ENCODE measurements at places on chromosomes 16 and 17.

DNA sequence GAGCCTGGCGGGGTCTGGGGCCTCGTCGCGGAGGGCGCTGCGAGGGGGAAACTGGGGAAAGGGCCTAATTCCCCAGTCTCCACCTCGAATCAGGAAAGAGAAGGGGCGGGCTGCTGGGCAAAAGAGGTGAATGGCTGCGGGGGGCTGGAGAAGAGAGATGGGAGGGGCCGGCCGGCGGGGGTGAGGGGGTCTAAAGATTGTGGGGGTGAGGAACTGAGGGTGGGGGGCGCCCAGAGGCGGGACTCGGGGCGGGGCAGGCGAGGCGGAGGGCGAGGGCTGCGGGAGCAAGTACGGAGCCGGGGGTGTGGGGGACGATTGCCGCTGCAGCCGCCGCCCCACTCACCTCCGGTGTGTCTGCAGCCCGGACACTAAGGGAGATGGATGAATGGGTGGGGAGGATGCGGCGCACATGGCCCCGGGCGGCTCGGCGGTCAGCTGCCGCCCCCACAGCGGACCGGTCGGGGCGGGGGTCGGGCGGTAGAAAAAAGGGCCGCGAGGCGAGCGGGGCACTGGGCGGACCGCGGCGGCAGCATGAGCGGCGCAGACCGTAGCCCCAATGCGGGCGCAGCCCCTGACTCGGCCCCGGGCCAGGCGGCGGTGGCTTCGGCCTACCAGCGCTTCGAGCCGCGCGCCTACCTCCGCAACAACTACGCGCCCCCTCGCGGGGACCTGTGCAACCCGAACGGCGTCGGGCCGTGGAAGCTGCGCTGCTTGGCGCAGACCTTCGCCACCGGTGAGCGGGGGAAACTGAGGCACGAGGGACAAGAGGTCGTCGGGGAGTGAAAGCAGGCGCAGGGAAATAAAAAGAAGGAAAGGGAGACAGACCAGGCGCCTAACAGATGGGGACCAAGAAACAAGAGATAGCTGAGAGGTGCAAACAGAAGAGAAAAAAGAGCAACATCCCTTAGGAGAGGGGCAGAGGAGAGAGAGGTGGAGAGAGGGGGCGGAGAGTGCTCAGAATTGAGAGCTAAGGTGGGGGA is at the start of gene PNMT:
Gene PNMT (plus strand): TSS at position 509 of the 980 bp plus-strand sequence. CDS start 23 bp downstream, at position 532.
- peak; percentile 42 for DNase-seq

DNA sequence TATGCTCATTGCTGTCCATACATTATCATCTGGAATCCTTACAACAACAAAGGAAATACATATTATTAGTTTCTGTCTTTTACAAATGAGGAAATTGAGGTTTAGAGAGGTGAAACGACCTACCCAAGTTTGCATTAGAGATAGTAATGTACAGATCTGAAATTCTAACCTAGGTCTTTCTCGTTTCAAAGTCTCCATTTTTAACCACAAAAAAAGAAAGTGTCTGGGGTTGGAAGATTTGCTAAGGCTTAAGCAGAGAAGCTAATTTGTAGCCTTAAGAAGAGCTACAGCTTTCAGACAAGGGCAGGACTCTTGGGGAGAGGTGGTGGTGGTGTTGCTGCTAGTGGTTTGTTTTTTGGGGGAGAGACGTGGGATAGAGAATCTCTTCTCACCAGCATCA is 19.2 kb downstream of the CIITA start:
- DNase-seq = no peak

GRCh38 chr17:81161972-81162371 is 3.3 kb upstream of the PVALEF start:
- DNase-seq = no peak

- DNase-seq = no peak
These were observed 7.9 kb downstream of the ESRP2 start for GRCh38 chr16:68227850-68228553.

DNA sequence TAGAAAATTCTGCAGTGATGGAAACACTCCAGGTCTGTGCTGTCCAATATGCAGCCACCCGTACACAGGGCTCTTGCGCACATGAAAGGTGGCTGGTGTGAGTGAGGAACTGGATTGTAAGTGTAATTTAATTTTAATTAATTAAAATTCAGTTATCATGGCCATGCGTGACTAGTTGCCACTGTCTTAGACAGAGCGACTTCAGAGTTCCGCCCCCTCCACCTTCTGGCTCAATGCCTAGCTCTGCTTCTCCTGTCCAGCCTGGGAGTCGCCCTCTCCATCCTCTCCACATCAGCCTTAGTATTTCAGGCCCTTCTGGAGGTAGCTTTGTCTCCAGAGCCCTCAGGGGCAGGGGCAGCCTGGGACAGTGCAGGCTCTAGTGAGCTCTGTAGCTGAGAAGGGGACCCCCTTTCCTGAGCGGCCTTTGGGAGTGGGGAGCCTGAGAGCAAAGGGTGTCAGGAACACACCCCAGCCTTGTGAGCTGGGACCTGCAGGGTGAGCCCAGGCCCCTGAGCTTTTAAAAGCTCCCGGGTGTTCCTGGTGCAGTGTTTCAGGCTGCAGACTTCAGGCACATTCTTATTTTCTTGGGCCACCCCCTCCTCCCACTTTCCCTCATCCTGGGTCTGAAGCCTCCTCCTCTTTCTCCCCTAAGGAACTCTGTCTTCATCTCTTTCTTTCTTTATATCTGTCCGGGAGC is 99.4 kb downstream of the IRF8 start:
- DNase-seq = no peak

DNA sequence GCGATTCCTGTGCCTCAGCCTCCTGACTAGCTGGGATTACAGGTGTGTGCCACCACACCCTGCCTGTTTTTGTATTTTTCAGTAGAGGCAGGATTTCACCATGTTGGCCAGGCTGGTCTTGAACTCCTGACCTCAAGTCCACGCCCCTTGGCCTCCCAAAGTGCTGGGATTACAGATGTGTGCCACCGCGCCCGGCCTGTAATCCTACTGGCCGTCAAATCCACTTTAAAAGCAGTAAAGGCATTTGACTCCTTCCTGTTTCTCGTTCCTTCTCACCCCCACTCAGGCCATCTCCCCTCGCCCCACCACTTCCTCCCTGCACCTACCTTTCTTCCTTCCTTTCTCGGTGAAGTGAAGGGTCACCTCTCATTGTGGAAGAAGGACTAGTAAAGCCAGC is 69.4 kb upstream of the CREBBP start:
- no peak for DNase-seq

DNA sequence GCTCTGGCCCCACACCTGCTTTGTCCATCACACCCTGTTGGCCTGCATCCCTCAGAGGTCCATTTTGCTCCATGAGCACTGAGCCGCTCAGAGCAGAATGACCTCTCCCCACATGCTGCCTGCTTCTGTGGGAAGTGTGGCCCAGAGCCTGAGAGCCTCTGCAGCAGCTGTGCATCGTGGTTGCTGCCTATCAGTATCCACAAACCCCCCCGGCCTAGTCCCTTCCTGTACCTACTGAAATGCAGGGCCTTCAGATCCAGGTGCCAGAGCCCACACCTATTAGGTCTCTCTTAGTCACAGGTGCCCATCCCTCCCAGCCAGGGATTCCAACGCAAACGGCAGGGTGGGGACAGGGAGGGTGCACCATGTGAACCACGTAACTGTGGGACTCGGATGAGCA is 16.6 kb upstream of the TRPV3 start:
- no peak for DNase-seq

DNA sequence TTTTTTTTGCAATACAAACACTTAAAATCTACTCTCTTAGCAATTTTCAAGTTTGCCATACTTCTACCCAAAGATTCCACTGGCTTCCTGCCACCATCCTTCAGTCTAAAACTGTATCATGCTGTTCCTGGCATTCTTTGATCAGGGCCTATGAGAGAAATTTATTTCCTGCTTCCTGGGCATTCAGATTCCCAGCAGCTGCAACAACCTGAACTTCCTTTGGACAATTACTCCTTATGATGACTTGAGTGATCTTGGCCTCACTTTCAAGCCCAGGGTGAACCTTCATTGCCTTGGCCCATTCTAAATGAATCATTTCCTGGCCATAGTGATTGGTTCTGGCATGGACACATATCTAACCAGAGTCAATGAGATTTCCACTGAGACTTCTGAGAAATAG is 18.0 kb upstream of the MON1B start:
- DNase-seq = no peak

DNA sequence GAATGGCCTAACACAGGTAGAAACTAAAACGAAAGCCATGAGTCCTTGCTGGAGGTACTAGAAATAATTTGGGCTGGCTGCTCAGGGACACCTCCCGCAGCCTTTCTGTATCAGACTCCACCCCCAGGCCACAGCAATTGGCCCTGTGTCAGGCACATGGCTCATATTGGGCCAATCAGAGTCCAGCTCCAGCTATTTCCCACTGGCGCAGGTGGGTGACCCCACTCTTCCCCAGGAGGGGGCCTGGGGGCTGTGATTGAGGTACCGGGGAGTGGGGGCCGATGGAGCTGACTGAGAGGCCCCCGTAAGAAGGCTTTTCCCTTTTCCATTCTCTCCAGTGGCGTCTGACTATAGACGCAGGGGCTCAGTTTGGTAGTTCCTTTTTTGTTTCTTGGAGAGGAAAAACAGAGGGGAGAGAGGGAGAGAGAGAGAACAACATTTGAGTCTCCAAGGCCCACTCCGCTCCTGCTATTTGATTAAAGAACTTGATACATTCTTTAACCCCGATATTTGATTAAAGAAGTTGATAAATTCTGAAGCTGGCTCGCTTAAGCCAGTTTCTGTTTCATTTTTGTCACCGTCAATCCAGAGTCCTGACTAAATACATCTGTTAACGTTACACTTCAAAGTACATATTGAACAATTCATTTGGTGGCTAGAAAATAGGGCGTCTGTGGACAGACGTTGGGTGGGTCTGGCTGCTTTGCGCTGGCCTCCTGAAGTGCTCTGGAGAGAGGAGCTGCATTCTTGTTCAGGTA is 26.3 kb downstream of the FOXL1 start:
- no peak for DNase-seq

GRCh38 chr17:35553310-35553709 is 7.3 kb downstream of the SLFN14 start:
- no peak for DNase-seq

DNA sequence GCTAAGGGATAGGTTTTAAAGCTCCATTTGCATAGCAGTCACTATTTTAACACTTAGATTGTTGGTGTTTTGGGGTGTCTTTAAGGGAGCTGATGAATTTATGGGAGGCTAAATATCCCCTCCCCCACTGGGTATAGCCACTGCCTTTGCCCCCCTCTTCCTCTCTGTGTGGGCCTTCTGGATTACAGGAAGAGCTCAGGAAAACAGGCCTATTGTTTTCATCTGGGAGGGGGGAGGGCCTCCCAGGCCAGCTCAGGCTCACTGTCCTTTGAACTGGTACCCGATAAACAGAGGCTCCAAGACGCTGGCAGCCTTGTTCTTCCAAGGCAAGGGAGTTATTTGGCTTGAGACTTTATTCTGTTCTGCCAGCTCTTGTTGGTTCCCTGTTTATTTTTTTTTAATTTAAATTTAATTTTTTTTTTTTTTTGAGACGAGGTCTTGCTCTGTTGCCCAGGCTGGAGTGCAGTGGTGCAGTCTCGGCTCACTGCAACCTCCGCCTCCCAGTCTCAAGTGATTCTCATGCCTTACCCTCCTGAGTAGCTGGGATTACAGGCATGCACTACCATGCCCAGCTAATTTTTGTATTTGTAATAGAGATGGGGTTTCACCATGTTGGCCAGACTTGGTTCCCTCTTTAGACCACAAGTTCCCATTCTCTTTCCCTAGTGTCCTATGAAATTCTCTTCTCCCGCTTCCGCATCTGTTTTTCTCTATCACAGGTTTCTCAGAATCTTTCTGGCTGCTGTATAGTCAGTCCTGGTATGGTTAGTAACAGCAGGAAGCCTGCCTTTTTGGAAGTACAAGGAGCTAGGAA is 25.1 kb downstream of the MINK1 start:
- DNase-seq = no peak

- DNase-seq = no peak
These were observed 130.8 kb downstream of the PMP22 start for GRCh38 chr17:15134363-15134762.

DNA sequence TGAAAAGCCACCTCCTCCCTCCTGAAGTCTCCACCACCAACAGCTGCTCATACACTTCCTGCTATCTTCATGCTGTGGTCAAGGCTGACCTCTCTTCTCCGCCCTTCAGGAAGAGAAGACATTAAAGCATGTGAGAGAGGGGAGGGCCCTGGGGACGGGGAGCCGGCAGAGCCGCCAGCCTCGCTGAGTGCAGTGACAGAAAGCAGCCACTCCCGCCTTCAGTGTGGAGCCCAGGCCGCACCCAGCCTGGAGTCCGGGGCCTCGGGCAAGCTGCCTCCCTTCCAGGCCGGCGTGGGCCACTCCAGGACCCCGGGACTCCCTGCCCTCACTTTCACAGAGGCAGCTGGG is 94.7 kb upstream of the TNRC6C start:
- DNase-seq = peak; percentile 45

- DNase-seq = no peak
These were observed 15.5 kb downstream of the MPO start for GRCh38 chr17:58265271-58265670.

- DNase-seq = no peak
These were observed 83.9 kb upstream of the CIBAR2 start for GRCh38 chr16:85195900-85196772.

DNA sequence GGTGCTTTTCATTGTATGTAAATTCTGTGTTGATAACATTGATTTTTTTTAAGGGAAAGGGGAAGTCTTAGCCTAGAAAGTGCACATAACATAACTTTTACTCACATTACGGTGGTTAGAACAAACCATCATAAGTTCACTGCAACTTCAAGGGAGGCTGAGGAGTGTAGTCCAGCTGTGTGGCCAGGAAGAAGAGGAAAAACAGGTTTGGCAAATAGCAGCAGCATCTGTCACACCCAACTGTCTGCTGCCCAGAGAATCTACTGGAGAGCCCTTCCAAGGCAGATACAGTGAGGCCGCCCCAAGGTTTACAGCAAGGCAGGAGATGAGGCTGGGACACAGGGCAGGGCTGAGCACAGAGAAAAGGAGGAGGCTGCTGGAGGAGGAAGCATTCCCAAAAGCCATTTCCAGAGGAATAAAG is 60.6 kb downstream of the AIPL1 start:
- DNase-seq = no peak

GRCh38 chr16:84561291-84561690 is 56.6 kb downstream of the COTL1 start:
- no peak for DNase-seq

DNA sequence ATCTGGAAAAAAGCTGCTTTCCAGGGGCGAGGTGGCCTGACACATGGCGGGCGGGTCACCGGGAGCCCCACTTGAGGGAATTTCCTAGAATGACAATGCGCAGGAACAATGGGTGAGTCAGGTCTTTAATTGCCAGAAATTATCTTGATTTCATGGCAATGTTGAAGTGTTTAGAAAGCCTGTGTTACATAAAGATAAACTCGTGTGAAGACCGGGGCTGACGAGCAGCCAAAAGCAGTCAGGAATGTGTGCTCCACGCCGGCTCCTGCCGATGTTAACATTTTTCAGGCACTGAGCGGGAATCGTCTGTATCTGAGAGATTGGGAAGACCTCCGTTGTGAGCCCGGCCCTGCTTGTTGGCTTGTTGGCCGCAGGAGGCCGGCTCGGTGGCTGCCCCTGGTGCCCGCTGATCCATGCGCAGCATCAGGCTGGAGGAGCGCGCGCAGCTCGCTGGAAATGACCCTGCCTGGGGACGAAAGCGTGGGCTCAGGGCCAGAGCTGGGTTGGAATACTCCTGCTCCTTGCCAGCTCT is 353.1 kb downstream of the FOXL1 start:
- DNase-seq = no peak
